Muscle of leg (tissue), 16 donors: ENCODE measurements at places on chromosomes 5 and 9. TPM values are rescaled to one million over a fixed set of nuclear protein-coding genes. Genes with fewer than 3 reads are reported as not detected.

GRM6 gene
- total RNA-seq, result not detected

DNA sequence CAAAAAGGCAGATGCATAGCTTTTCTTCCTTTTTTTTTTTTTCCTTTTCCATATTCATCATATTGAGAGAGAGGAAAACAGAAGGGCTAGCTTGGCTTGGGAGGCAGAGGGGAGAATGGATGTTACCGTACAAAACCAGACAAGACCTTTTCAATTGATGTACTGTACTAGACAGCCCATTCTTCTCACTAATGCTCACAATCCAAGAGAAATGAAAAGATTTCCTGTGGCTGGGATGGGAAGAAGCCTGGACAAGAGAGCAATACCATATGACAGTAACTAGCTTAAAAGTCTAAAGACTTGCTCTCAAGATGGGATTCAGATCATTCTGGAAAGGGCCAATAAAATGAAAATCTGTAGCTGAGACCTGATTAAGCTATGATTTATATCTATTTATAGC, 3.4 kb downstream of the CEMIP2 start:
- DNase-seq, result peak; percentile 54

DNA sequence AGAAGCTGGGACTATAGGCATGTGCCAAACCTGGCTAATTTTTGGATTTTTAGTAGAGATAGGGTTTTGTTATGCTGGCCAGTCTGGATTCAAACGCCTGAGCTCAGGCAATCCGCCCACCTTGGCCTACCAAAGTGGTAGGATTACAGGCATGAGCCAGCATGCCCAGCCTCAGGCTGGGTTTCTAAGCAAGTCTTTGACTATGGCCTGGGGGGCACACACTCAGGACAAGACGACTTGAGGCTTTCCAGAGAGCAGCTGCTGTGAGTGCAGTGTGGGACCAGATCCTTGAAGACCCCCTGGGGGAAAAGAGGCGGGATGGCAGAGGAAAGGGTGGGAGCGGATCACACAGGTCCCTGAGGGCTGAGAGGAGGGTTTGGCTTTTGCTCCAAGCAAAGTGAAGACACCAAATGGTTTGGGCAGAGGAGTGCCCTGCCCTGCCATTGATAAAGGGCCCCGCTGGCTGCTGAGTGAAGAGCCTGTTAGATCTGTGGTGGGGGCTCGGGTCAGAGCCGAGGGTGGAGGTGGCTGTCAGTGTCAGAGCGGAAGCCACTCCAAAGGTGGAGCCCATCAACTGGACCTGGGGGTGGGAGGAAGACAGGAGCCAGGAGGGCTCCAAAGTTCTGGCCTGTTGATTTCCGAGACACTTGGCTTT, 46.8 kb upstream of the FUBP3 start:
- no peak for DNase-seq

GRCh38 chr9:117392992-117393391, 21.9 kb downstream of the ASTN2 start:
- no peak for DNase-seq

CYSRT1 gene
- 0.18 TPM for total RNA-seq

DNA sequence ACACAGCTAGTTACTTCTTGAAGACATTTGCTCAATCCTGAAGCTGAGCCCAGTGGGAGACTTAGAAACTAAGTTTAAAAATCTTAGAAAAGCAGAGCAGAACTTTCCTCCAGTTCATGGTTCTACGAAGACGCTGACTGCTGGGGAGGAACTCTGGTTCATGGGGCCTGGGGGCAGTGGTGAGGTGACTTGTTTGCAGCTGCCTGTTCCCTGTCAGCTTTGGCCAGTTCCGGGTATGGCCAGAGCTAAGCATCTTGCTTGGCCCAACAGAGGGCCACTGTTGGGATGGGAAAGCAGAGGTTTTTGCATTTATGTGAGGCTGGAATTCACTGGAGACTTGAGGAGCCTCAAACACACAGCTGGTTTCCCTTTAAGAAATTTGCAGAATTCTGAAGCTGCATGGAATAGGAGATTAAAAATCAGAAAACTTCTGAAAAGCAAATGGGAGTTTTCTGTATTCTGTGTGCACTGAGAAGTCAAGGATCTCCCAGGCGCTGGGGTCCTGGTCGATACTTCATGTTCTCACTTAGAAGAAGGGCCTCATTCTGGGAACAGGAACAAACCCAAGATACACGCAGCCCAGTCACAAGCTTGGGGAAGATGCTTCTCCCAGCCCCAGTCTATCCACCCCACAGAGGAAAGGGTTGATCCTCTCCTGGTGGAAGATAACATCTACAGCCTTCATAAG, 10.6 kb upstream of the HMHB1 start:
- peak; percentile 64 for DNase-seq

- DNase-seq, result no peak
Observed at GRCh38 chr9:136048560-136049411, 46.3 kb downstream of the NACC2 start.

DNA sequence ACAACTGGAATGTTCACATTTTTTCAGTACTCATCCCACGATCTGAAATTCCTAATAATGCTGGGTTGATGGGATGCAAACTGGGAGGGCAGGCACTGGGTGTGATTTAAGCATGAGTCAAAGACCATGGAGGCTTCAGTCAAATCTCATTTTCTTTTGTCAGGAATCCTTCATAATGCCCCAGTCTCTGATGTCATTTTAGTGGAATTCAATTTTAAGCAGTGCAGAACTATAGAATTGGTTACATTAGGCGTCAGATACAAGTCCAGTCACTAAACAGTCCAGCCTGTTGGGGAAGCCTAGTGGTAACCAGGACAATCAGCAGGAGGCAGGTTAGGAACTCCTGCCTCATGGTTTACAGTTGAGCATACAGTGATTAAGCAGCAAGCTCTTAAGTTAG, 41.0 kb upstream of the TMEM215 start:
- DNase-seq, result no peak

AKNA gene
- total RNA-seq, result 8.4 TPM

GRCh38 chr9:137679249-137679648, 60.4 kb downstream of the EHMT1 start:
- DNase-seq, result no peak

- no peak for DNase-seq
Observed at GRCh38 chr5:54868511-54869483, 116.6 kb downstream of the ESM1 start.

- no peak for DNase-seq
Observed at GRCh38 chr5:102613661-102614060, 114.9 kb upstream of the SLCO6A1 start.

DNA sequence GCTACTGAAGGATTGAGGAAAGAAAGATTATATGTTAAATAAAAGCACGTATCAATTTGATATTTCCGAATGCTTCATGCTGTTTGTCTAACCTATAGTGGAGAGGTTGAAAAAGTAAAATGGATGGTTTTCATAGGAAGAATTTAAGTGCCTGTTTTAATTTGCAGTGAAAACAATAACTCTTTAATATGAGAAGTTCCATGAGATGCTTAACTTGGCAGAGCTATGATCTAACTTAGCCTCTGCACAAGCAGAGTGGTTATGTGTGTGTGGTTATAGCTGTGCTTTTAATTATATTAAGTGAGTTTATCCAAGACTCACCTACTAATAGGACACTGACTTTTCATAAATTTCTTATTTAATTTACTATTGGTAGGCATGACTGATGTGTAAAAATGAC, 57.4 kb downstream of the AOPEP start:
- DNase-seq, result no peak

TAF11L10 gene
- not detected for total RNA-seq

CERCAM gene
- total RNA-seq, result 57.6 TPM

DNA sequence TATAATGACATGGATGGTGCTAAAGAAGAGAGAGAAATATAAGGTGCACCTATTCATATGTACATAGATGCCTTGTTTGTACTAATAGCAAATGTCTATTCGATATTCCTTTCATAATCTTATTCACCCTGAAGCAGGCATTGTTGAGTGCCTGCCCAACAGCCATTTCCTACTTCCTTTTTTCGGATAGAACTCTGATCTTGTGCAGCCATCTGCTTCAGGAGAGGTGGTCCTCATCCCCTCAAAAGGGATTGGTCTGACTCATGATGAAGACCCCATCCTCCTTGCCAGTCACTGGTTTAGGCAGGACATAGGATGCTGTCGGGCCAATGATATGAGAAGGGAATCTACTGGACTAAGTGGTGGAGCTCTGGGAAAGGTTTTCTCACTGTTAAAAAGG, 8.4 kb upstream of the RANBP3L start:
- no peak for DNase-seq

- DNase-seq, result peak; percentile 33
Observed at GRCh38 chr9:35910613-35911359, 1.5 kb downstream of the SPAAR start.

- no peak for DNase-seq
Observed at GRCh38 chr9:1878811-1879210, 136.3 kb upstream of the SMARCA2 start.

DNA sequence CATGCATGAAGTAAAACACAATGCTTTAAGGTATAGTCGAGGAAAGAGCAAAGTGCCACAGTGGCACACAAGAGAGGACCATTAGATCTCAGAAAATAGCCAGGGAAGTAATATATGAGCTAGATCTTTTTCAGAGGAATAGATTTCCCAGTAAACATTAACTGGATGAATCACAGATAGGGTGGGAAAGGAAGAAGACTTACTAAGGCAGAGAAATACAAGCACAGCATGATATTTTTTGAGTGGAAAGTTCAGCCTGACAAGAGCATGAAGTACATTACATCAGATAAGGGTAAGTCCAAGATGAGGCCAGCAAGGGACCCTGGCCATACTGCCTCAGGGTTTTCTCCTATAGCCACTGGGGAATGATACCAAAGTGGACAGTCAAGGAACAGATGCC, 804.6 kb upstream of the DMAC1 start:
- no peak for DNase-seq

GRCh38 chr5:124030043-124030491, 518.1 kb downstream of the CSNK1G3 start:
- peak; percentile 53 for DNase-seq

- no peak for DNase-seq
Observed at GRCh38 chr9:75235632-75236031, 147.3 kb downstream of the OSTF1 start.

ZNF354B gene
- total RNA-seq, result 13.3 TPM

DNA sequence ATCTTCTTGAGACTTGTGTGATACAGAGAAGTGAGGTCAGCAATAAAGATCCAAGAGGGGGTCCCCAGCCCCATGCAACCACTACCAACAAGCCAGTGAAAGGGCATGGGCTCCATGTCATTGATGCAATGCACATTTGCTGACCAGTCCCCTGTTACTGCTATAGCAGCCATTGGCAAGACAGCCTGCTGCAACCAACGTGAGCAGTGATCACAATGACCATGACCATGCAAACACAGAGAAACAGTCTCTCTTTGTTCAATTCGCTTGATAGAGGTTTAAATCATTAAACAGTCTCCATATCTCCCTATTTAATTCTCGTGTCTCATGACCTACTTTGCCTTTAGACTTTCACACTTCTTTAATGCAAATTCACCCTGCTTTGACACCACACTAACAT, 30.0 kb upstream of the FOXB2 start:
- no peak for DNase-seq

CFAP77 gene
- not detected for total RNA-seq

- no peak for DNase-seq
Observed at GRCh38 chr9:89501311-89501898, 3.5 kb upstream of the SEMA4D start.

- no peak for DNase-seq
Observed at GRCh38 chr5:52867809-52868208, 80.1 kb downstream of the ITGA1 start.

PCDHGB6 gene
- total RNA-seq, result 3.0 TPM

FOXD4L4 gene
- total RNA-seq, result 0.04 TPM

DNA sequence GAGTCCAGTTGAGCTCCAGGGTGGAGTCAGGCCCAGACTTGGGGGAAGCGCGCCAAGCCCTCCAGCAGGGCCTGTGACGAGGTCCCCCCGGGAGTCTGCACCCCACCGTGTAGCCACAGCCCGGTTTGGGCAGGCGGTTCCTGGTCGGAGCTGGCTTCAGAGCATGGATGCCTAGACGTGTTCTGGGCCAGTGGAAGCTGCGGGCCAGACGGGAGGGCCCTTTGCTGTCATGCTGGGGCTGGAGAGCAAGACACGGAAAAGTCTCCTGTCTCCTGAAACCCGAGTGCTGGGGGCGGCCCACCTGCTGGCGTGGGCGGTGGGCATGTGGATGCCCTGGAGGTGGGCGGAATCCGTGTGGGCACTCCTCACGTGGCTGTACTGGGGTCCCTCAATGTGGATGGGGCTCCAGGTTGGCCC, 1.9 kb downstream of the GPSM1 start:
- DNase-seq, result no peak

GOLM1 gene
- 38.0 TPM for total RNA-seq

TAF11L12 gene
- total RNA-seq, result not detected

F2RL2 gene
- 1.3 TPM for total RNA-seq

DNA sequence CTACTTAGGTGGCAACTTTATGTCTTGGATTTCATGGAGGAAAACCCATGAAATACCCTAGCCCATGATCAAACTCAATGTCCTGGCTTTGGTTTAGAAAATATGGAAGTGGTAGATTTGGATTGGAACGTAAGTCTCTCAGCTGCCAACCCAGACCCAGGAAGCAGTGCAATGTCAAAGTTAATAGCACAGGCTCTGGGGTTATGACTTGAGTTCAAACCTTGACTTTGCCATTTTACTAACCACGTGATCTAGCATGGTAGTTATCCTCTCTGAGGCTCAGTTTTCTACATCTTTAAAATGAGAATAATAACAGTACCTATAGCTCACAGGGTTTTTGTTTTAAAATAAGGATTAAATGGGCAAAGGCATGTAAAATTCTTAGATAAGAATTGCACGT, 13.8 kb downstream of the FYB1 start:
- DNase-seq, result no peak

DNA sequence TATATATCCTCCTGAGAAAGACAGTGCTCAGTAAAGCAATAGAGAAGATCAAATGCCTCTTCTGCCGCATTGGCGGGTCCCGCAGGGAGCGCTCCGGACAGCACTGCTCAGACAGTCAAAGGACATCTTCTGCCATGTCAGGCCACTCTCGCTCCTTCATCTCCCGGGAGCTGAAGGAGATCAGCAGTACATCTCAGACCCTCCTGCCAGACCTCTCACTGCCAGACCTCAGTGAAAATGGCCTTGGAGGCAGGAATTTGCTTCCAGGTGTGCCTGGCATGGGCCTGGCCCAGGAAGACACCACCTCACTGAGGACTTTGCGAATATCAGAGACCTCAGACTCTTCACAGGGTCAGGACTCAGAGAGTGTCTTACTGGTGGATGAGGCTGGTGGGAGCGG, 12.2 kb downstream of the PTGER4 start:
- no peak for DNase-seq

GRIN3A gene
- 0.80 TPM for total RNA-seq

LHX2 gene
- 0.44 TPM for total RNA-seq
